Fibroblast of villous mesenchyme (primary cell): ENCODE measurements at places on chromosomes 7 and 10. TPM values are rescaled to one million over a fixed set of nuclear protein-coding genes. Genes with fewer than 3 reads are reported as not detected.

Gene LRRTM3
- under 0.01 TPM in 1 of 2 replicates, not detected in the other for total RNA-seq

Gene SEMA3A
- total RNA-seq, result 37.4 and 47.1 TPM in 2 replicates

Gene TRDMT1
- 6.0 and 6.1 TPM in 2 replicates for total RNA-seq

Gene GCC1
- total RNA-seq, result 17.1 and 19.0 TPM in 2 replicates

Gene NUTM2B
- 0.32 and 0.43 TPM in 2 replicates for total RNA-seq

Gene DCLRE1C
- 9.5 and 12.6 TPM in 2 replicates for total RNA-seq

Gene PLEKHS1
- under 0.01 TPM in 1 of 2 replicates, not detected in the other for total RNA-seq

Gene CALML5
- total RNA-seq, result not detected in 2 replicates

Gene CDH23
- under 0.01 TPM in 2 replicates for total RNA-seq

Gene KAZALD1
- total RNA-seq, result 9.1 and 9.3 TPM in 2 replicates

DNA sequence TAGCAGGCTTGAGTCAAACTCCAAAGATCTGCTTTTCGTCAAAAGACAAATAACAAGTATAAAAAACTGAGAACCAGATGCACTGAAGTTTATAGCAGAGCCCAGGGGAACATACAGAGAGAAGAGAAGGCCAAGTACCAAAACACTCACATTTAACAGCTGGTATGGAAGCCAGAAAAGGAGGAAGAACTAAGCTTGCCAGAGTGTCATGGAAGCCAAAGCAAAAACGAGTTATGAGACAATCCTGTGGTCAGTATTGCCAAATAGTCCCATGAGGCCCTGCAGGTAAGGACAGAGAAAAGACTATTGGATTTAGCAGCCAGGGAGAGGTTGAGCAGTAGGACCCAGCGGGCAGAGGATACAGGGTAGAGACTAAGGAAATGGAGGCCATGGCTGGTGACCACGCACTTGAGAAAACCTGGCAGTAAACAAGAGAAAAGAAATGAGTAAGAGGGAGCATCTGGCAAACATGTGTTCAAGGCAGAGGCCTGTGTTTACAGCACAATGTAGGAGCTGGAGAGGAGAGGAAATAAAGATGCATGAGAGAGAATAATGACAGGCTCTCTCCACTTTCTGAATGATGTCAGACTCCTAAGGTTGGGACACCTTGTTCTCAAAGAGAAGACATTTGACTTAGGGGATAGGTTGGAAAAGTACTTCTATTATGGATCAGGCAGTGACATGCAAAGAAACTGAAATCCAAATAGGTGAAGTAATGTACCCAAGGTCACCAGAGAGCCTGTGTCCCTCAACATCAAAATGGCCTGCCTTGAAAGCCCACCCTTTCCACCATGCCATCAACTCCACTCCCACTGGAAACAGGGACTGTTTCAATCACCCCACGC, 9.1 kb downstream of the CREB3L2 start:
- peak; percentile 99 for DNase-seq

- DNase-seq, result peak; percentile 67
Observed at GRCh38 chr10:28668363-28669226, 8.7 kb upstream of the BAMBI start.

- peak; percentile 21 for DNase-seq
Observed at GRCh38 chr7:77867537-77867865, 68.9 kb downstream of the PHTF2 start.

- no peak for DNase-seq
Observed at GRCh38 chr7:50214126-50214670, 90.3 kb upstream of the IKZF1 start.

DNA sequence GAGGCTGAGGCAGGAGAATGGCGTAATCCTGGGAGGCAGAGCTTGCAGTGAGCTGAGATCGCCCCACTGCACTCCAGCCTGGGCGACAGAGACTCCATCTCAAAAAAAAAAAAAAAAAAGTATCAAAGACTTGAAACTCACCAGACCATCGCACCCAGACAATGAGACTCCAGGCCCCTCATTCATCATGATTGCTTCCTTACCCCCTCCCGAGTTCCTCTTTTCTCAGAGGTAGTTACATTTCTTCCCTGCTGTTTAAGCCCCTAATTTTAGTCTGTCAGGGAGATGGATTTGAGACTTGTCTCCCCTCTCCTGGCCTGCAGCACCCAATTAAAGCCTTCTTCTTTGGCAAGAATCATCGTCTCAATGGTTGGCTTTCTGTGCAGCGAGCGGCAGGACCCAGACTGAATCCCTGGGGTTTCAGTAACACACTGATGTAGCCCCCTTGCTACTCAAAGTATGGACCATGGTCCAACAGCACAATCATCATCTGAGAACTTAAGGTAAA, 19.4 kb upstream of the TPST1 start:
- no peak for DNase-seq

- no peak for DNase-seq
Observed at GRCh38 chr10:35720366-35720765, 78.3 kb upstream of the FZD8 start.

GRCh38 chr10:14543046-14543903, 212.6 kb upstream of the FRMD4A start:
- DNase-seq, result peak; percentile 37

- no peak for DNase-seq
Observed at GRCh38 chr7:115613836-115614235, 416.7 kb downstream of the TFEC start.

DNA sequence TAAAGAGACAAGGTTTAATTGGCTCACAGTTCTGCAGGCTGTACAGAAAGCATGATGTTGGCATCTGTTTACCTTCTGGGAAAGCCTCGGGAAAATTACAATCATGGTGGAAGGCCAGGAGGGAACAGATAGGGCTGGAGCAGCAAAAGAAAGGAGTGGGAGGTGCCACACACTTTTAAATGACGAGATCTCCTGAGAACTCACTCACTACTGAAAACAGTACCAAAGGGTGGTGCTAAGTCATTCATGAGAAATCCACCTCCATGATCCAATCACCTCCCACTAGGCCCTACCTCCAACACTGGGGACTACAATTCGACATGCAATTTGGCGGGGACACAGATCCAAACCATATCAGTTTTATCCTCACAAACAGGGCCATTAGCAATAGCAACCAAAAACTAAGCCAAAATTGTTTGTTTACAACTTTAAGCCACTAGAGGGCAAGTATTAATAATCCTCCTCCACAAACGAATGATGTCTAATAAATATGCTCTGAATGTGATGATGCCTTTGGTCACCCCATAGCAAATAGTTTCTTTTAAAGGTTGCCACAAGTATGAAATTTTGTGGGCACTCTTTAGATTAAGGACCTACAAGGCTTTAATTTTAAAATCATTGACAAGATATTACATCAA, 129.2 kb upstream of the NRBF2 start:
- no peak for DNase-seq

GRCh38 chr10:82282782-82283456, 407.9 kb downstream of the NRG3 start:
- DNase-seq, result peak; percentile 16

DNA sequence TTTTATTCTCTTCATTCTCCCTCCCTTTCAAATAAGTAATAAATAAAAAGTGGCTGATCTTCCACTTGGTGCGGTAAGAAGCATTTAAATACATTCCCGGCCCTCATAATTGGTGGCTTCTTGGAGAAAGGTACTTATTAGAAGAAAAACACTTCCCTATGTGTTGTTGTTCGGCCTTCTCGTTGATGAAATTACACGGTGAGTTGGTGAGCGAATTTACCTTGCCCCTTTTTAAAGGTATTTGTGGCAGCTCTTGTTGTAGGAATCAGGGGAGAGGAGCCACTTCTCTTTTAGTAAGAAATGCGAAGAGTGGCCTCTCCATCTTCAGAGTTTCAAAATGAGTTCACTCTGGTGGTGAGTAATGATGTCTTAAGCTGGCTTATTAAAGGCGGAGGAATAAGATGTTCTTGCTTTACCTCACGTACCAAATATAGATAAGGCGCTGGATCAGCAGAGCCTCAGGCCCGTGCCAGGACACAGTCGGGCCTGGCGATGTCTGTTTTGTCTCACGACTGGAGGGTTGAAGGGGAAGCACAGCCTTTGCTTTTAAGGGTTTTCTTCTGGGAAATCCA, 135.9 kb downstream of the CUX1 start:
- DNase-seq, result peak; percentile 100

DNA sequence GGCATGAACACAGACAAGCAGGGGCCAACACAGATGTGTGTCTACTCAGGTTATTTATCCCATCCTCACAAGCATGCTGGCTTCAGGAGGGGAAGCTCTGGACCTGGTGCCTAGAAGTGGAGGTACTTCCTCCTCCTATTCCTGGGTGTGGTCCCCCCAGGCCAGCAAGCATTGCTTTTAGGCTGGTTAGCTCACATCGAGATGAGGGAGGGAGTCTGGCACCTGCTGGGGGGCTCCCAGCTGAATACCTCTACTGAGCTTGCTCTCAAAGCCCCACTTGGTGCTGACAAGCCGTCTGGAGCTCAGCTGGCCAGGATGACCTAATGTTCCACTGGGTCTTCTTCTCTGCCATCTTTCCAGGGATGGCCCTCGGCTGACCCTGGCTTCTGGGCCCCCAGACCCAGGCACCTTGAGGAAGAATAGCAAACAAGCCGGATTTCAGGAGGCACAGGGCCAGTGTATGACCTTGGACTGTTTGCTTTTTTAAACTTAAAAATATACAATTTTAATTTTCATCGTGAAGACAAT, 26.8 kb downstream of the FAM241B start:
- DNase-seq, result no peak

GRCh38 chr7:96723622-96724021, 14.0 kb upstream of the SEM1 start:
- no peak for DNase-seq

DNA sequence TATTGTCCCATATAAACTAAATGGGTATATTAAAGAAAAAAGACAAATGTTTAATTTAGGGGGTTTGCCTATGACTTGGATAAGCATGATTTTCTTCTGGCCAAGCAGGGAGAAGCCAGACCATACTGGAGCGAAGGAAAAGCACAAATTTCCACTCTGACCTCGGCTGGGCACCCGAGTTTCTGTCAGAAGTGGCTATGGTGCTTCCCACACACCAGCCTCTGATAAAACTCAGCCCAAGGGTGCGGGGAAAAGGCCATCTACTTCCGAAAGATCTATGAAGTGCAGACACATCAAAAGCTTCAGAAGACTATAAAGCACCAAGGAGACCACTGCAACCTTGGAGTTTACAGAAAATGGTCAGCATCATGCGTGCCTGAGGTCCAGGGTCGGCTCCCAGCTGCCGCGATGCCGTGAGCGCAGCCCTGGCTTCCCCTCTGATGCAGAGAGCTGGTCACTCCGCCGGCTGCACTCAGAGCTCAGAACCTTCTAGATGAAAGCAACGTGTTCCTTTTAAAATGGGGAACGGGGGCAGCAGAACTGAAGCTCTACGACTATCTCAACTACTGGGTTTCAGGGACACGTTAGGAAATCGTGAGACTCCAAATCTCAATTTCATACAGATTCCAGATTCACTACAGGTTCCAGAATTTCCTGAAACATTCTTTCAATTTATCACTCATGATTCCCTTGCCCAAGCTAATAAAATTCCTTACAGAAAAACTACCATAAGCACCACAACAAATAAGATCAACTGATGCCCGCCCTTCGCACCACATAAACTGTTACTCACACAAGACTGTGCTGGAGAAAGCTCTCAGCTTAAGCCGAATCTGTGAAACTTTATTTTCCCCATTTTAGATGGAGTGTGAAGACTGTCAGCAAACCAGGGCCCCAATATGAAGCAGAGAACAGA, 84.5 kb downstream of the DIP2C start:
- no peak for DNase-seq

- DNase-seq, result no peak
Observed at GRCh38 chr10:117488004-117488403, 54.5 kb upstream of the EMX2 start.

GRCh38 chr10:119344381-119344780, 137.0 kb downstream of the GRK5 start:
- DNase-seq, result no peak

GRCh38 chr10:103181244-103181643, 11.8 kb downstream of the NT5C2 start:
- DNase-seq, result no peak

DNA sequence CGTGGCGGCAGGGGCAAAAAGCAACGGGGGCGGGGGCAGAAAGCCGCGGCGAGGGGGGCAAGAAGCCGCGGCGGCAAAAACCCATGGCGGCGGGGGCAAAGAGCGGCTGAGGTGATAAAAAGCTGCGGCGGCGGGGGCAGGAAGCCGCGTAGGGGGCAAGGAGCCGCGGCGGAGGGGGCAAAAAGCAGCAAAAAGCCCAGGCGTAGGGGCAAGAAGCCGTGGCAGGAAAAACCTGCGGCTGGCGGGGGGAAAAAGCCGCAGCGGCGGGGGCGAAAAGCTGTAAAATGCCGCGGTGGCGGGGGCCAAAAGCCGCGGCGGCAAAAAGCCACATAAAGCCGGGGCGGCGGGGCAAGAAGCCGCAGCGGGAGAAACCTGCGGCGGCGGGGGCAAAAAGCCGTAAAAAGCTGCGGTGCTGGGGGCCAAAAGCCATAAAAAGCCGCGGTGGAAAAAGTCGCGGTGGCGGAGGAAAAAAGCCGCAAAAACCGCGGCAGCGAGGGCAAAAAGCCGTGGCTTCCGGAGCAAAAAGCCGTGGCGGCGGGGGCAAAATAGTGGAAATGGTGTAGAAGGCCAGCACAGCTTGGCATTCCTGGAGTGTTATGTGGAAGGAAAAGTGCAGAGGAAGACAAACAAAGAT, 487.8 kb downstream of the ZNF33B start:
- DNase-seq, result no peak

- no peak for DNase-seq
Observed at GRCh38 chr7:19353180-19353579, 208.0 kb upstream of the FERD3L start.

GRCh38 chr10:3850999-3851937, 66.3 kb upstream of the KLF6 start:
- peak; percentile 78 for DNase-seq

DNA sequence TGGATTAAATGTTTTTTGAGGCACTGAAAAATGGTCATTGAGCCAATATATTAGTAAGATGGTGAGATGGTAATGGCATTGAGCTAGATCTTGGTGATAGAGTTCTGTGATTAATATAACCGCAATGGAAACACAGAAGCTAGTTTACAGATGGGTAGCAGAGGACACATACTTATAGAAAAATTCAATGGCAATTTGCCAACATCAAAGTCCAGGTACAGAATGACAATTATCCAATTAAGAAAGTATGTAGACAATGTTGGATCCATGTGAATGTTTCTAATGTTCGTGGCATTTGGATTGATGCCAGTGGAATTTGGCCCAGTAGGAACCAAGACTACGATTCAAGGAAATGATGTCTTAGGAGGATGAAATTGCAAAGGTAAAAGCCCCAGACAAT, 187.8 kb downstream of the GNAT3 start:
- no peak for DNase-seq

DNA sequence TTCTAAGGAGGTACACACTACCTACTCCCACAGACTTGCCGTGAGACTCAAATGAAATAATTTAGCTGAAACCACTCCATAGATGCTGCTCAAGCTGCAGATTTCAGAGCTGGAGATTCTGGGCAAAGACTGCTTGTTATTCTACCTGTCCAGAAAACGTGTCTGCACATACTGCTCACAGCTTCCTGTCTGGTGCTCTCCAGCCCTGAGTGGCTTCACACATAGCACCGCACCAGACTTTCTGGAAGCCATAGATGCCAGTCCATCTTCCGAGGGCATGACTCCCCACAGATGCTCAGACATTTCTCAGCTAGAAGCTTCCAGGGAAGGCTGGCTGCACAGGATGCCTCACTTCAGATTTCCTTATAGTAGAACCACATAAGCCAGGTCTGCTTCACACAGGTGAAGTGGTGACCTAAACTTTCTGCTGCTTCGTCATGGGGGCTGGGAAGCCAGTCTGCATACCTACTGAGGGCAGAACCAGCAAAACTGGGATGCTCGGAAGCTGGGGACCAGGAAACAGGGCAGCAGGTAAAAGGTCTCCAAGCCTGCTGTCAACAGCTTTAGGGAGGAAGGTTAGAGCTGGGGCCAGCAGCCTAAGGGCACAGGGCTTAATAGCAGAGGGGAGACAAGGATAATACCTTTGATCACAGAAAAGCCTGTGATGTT, 18.2 kb downstream of the CCDC6 start:
- no peak for DNase-seq

GRCh38 chr7:90064370-90064769, 89.9 kb upstream of the STEAP1 start:
- DNase-seq, result no peak
